Cardiac ventricle fibroblast (primary cell): ENCODE measurements at places on chromosomes 12 and 14. TPM values are rescaled to one million over a fixed set of nuclear protein-coding genes. Genes with fewer than 3 reads are reported as not detected.

The TNFRSF1A gene
- 348 and 506 TPM in 2 replicates for total RNA-seq

The CCDC184 gene
- 0.15 and 0.19 TPM in 2 replicates for total RNA-seq

The DEPDC4 gene
- not detected in 2 replicates for total RNA-seq

The LLPH gene
- 11.2 and 12.1 TPM in 2 replicates for total RNA-seq

The TPPP2 gene
- total RNA-seq = not detected in 2 replicates

The VDR gene
- total RNA-seq = 7.9 and 10.4 TPM in 2 replicates

The BTG1 gene
- 31.4 and 41.8 TPM in 2 replicates for total RNA-seq
